Thyroid gland (tissue), 4 donors: ENCODE measurements at places on chromosomes 13 and 19. TPM values are rescaled to one million over a fixed set of nuclear protein-coding genes. Genes with fewer than 3 reads are reported as not detected.

FPR3 gene
- 2.2 TPM for total RNA-seq

VASP gene
- total RNA-seq, result 47.7 TPM

CILP2 gene
- total RNA-seq, result 2.4 TPM

PCP2 gene
- total RNA-seq, result 1.3 TPM

ZNF69 gene
- total RNA-seq, result 17.0 TPM

FGF21 gene
- not detected for total RNA-seq

PCCA gene
- total RNA-seq, result 68.6 TPM

CEACAM3 gene
- not detected for total RNA-seq

SLC10A2 gene
- total RNA-seq, result not detected

ZNF331 gene
- total RNA-seq, result 31.0 TPM

GAPDHS gene
- total RNA-seq, result not detected

APOE gene
- total RNA-seq, result 332 TPM

LRFN3 gene
- 7.1 TPM for total RNA-seq

MEF2B gene
- total RNA-seq, result not detected

LRG1 gene
- 0.56 TPM for total RNA-seq

LGI4 gene
- 3.2 TPM for total RNA-seq

KASH5 gene
- total RNA-seq, result 1.3 TPM

ZNF382 gene
- total RNA-seq, result 11.3 TPM

NKPD1 gene
- 1.3 TPM for total RNA-seq

NUFIP1 gene
- 4.3 TPM for total RNA-seq

LGALS7B gene
- total RNA-seq, result not detected

OXGR1 gene
- 3.8 TPM for total RNA-seq

PTGIR gene
- total RNA-seq, result 9.5 TPM

FXYD1 gene
- total RNA-seq, result 26.3 TPM

C19orf85 gene
- not detected for total RNA-seq

OLFM2 gene
- 42.7 TPM for total RNA-seq

STOML3 gene
- not detected for total RNA-seq

PEAK3 gene
- total RNA-seq, result 0.78 TPM

SGCG gene
- total RNA-seq, result not detected

SIGLEC14 gene
- total RNA-seq, result not detected

PSG7 gene
- total RNA-seq, result not detected

ZNF836 gene
- total RNA-seq, result 7.2 TPM
